ENCODE measurements at places on chromosomes 1 and 21.

DNA sequence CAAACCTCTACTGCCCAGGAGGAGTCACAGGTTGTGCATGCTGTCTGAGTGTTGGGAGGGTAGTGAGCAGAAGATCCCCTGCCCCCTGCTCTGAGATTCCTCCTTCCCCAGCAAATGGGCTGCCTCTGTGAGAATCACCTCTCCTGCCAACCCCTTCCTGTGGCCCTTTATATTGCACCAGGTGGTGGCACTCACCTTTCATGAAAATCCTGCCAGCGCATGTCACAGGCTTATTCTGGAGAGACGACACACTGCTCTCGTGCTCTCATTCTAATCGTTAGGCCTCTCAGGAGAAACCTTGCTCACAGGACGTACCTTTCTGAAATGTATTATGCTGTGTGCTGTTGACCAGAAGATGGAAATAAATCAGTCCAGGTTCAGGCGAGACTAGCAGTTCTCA lies 113.7 kb downstream of the RGL1 start:
- DNase-seq = no peak

GRCh38 chr1:224859651-224860050 lies 69.8 kb upstream of the DNAH14 start:
- DNase-seq = no peak

DNA sequence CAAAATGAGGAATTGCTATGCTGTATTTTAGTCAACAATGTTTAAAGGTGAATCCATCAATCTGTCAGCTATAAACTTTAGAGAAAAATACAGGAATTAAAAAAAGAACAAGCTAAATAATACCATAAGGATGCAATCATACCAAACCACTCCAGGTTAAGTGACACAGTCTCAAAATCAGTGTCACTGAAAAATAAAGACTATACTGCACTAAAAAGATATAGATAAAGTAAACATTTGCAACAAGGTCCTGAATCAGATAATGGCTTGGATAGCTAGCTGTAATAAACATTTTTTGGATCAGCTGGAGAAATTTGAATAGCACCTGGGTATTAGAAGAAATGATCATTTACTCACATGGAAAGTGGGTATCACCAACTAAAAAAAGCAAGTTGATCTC lies 7.8 kb downstream of the GPBP1L1 start:
- no peak for DNase-seq

DNA sequence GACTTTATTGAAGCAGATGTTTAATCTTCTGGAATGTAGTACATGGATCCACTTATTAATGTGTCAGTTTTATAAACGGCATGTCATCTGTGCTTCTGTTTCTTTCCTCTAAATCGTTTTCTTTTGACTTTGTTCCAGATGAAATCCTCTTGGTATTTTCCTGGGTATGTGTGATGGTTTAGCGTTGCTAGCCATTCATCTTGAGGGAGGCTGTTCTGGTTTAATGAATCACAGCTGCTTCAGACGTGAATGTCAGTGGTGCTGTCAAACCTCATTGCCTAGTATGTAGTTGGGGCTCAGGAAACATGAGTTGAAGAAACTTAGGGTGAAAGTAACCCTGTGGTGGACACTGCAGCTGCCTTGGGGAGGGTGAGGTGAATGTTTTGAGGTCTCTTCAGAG lies 33.2 kb downstream of the KCNK1 start:
- no peak for DNase-seq

- no peak for DNase-seq
These were observed 38.2 kb downstream of the ZBTB40 start for GRCh38 chr1:22489823-22490222.

DNA sequence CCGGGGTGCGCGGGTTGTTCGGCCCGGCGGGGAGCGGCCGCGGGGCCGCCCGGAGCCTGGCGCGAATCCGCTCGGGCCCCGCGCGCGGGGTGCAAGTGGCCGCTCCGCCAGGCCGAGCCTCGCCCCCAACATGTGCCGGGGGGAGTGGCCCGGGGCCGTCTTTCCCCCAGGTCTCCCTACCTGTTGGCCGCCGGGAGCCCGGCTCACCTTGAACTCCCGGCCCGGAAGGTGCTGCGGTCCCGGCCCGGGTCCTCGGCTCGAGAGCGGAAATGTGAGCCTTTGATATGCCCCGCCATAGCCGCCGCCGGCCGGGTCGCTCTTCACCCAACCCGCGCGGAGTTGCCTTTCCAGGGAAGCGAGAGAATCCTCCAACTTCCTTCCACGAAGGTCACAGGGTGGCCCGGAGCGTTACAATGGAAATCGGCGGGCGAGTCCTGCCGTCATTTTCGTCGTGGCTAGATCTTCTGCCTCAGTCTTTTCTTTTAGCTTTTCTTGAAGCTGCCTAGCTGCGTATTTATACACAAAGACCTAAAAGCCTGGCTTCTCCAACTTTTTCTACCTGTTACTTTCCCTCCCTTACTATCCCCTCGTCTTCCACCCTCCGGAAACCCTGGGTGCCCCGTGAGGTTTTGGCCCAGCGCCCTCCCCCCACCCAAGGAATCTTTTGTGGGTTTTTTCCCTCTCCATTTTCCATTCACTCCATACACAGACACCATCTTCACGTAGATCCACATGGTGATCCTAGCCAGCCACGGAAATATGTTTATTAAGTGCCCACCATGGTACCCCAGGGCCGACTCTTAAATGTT lies 867 bp downstream of the PTGFRN start:
- no peak for DNase-seq

DNA sequence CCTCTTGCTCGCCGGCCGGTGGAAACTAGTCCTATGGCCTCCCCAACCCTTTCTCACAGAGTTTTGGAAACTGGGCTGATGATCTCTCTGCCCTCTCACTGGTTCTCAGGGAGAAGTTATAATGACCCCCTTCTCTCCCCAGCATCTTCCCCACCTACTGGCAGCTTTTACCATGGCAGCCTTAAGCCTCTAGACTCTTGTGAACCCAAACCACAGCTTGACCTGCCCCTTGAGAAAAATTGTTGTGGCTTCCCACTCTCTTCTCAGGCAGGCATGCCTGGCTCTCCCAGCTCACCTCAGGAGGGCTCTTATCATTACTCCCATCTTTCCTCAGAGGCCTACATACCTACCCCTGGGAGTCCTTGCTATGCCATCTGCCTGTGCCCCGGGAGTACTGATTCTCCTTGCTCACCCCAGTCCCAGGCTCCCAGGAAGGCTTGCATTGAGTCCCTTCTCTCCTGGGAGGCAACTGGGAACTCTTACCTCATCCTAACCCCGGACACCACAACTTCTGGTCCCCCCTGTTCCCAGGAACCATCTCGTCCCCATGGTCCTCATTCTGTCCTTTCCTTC lies 1.6 kb downstream of the NSUN4 start:
- no peak for DNase-seq

DNA sequence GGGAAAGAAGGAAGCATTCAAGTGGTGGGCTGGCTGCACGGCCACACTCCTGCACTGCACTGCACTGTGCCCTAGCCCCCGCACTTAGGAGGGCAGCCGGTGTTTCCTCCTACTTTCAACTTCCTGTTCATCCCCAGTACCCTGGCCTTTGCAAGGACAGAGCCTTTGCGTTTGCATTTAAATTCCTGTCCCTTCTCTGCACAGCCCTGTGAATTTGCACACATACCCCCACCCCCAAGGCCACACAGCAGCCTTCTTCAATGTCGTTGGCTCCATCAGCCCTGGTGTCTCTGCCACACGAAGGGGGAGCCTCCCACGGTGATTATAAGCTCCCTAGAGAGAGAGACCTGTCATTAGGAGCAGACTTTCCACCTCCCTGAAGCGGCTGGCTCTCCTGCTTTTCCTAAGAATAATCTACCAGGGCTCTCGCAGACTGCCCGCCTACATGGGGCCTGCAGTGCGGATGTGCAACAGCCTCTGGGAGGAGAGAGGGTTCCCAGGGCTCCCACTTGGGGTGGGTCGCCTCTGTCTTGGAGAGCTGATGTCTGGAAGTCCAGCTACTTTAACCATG lies 13.2 kb upstream of the SLC45A3 start:
- DNase-seq = peak; percentile 37

DNA sequence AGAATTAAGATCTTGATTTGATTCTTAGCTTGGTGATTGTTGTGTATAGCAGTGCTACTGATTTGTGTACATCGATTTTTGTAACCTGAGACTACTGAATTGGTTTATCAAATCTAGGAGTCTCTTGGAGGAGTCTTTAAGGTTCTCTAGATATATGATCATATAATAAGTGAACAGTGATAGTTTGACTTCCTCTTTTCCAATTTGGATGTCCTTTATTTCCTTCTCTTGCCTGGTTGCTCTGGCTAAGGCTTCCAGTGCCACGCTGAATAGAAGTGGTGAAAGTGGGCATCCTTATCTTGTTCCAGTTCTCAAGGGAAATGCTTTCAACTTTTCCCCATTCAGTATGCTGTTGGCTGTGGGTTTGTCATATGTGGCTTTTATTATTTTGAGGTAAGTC lies 61.5 kb upstream of the LYST start:
- DNase-seq = no peak

GRCh38 chr1:115179397-115180079 lies 90.2 kb upstream of the TSPAN2 start:
- DNase-seq = no peak

DNA sequence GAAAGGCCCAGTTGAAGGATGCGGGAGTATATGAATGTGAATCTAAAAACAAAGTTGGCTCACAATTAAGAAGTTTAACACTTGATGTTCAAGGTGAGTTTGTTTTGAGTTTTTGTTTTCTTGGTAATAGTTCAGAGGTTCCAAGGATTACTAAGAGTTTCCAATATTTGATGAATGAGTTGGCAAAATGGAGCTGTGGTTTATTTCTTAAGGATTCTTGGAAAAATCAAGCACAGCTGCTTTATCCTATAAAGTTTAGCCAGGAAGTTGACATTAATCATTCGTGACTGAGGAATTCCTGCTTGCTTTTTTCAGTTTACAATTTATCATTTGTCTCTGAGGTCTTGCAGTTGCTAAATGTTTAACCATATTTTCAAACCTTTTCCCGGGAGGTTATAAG lies 15.1 kb downstream of the VCAM1 start:
- no peak for DNase-seq

DNA sequence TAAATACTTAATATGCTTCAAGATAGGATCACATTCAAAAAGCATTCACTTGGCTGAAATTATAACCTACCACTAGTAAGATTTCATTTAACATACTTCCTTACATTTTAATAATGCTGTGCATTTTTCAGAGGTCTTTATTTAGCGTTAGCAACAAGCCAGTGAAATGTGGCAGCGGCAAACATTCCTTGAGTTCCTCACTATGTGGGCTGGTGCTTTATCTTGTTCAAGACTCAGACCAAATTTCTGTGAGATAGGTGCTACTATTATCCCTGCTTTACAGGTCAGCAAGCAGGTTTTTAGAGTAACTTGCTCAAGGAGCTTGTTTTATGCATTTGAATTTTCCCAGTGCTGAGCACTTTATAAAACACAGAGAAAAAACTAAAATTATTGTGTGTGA lies 132.7 kb downstream of the PLPPR4 start:
- DNase-seq = no peak

DNA sequence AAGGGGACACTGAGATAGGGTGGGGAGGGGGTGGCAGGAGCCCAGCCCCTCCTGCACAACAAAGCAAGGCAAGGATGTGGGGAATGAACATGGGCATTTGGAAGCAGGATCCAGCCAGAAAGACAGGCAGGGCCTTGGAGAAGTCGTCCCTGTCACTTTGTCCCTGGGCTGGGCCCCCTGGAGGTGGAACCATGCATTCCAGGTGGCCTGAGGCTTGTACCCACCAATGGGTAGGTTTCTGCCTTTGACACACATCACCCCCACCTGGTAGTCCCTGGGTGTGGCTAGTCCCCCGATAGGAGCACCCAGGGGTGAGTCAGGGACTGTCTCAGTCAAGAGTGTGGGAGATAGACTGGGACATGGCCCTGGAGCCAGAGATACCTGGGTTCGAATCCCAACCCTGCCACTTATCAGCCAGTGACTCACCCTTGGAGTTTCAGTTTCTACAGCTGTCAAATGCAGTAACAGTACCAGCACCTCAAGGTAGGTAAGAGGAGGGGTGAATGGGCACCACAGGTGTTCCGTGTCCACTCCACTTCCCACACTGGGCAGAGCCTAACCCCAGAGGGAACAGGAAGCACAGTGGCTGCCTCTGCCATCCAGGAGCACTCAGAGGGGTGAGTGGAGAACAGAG lies 10.0 kb downstream of the PLA2G2D start:
- no peak for DNase-seq

DNA sequence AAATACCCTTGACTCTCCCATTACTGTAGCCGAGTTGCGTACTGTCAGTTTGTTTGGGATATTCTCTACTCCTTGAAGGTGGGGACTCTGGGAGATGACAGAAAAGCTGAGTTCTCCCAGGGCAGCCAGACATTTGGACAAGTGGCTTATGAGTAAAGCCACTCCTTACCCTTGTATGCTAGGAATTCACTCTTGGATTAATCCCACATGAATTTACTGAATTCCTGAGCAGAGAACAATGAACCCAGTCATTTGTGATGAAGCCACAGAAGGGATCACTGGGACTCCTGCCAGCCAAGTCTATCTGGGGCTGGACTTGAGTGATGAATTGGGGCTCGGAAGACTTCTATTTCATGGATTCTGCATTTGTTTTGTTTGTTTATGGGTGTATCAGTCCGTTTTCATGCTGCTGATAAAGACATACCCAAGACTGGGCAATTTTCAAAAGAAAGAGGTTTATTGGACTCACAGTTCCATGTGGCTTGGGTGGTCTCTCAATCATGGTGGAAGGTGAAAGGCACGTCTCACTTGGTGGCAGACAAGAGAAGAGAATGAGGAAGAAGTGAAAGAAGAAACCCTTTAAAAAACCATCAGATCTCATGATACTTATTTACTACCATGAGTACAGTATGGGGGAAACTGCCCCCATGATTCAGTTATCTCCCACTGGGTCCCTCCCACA lies 25.1 kb downstream of the C1orf116 start:
- DNase-seq = no peak

- DNase-seq = no peak
These were observed 88.4 kb downstream of the GTF2B start for GRCh38 chr1:88802950-88803349.

DNA sequence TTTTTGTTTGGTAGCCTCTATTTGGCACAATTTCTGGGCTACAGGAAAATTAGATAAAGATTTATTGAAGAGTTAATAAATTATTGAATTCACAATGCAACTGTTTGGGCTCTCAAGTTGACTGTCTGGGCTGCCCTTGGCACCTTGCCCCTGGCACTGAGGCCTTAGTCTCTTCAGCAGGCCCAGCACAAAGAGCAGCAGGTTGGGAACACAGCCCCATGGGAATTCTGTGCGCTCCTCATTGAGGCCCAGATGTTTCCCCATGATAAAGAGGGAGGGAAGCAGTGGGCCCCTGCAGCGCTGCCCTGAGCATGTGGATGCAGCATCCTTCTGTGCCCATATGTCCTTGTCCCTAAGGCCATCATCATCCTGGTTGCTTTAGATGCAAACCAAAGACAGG lies 2.9 kb downstream of the CRNN start:
- no peak for DNase-seq

GRCh38 chr1:184072376-184072775 lies 20.8 kb downstream of the TSEN15 start:
- no peak for DNase-seq

DNA sequence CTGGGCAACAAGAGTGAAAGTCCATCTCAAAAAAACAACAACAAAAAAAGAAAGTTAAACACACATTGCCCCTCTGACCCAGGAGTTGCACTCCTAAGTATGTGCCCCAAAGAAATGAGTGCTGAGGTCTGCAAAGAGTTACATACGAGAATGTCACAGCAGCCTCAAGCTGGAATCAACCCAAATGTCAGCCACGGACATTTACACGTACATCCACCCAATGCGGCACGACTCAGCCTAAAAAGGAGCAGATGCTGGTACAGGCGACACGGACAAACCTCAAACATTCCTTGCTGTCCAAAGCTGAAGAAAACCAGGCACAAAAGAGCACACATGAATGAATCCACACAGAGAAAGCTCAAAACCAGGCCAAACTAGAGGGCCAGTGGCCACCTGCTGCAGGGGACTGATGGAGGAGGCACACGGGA lies 46.8 kb upstream of the ECE1 start:
- no peak for DNase-seq

All from head of caudate nucleus (tissue), 42 donors.